GM20000 (cell line): ENCODE measurements at places on chromosomes 2 and 18.

DNA sequence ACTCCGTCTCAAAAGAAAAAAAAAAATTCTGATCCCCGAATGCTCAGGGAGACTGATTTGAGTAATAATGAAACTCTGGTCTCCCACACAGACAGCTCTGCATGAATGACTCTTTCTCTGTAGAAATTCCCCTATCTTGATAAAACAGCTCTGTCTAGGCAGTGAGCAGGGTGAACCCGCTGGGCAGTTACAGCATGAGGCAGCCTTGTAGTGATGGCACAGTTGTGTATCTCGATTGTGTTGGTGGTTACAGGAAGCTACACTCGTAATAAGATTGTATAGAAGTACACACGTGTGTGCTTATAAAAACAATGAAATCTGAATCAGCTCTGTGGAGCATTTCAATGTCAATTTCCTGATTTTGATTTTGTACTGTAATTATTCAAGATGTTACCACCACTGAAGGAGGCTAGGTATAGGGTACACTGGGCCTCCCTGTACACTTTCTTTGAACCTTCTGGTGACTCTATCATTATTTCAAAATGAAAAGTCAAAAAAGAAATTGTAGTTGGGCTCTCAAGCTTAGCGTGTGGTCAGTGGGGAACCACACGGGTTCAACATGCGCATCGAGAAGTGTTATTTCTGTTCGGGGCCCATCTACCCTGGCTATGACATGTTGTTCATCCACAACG is 34.9 kb upstream of the ATP8B1 start:
- DNase-seq: peak; percentile 40

- no peak for DNase-seq
These were observed 28.2 kb upstream of the GIGYF2 start for GRCh38 chr2:232668805-232669444.

- no peak for DNase-seq
These were observed 920.6 kb upstream of the PIK3C3 start for GRCh38 chr18:41034413-41034812.

DNA sequence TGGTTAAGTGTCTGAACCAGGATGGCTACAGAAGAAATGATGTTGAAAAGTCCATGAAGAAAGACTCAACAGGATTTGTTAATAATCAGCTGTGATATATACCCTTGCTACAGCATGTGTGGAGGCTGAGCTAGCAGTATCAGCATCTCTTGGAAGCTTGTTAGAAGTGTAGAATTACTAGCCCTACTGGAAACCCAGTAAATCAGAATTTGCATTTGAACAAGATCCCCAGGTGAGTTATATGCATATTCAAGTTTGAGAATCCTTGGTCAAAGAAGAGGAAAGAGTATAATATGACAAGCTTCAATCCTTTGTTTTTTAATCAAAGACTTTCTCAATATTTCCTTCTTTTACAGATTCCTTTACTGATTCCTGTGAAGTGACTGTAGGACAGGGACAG is 109.0 kb upstream of the KCNJ3 start:
- no peak for DNase-seq

DNA sequence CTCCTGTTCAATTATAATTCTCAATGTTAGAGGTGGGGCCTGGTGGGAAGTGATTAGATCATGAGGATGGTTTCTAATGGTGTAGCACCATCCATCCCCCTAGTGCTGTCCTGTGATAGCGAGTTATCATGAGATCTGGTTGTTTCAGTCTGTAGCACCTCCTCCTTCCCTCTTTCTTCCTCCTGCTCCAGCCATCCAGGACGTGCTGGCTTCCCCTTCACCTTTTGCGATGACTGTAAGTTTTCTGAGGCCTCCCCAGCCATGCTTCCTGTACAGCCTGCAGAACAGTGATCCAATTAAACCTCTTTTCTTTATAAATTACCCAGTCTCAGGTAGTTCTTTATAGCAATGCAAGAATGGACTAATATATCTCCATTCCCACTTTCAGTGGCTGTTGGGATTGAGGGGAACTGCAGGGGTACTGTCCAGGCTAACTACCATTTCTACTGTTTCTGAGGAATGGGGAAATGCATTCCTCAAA is 19.2 kb downstream of the SPIRE1 start:
- DNase-seq: no peak

DNA sequence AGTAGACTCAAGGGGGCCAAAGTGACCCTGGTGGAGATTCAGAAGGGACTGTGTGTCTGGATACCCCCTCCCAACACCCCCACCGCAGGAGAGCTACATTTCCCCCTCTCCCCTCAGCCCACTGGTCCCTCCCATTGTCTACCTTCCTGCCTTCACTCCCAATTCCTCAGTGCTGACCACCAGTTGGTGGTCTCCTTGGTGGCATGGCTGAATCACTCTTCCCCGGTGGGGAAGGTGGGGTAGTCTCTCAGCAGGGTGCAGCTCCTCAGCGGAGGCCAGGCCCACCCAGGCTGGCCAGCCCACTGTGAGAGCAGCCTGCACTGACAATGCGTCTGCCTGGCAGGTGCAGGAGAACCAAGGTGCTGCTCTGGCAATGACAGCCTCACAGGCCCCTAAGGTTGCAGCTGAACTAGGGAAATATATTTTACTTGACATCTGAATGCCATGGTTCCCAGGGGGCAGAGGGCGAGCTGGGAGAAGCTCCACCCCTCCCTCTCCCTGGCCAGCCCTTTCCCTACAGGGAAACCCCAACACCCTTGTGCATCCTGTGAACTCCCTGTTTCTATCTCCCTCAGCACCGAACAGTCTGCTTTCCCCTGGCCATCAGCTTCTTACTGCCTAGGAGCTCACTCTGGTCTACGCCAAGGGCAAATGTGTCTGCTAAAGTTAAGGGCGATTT is 62.6 kb upstream of the PAX8 start:
- DNase-seq: no peak

DNA sequence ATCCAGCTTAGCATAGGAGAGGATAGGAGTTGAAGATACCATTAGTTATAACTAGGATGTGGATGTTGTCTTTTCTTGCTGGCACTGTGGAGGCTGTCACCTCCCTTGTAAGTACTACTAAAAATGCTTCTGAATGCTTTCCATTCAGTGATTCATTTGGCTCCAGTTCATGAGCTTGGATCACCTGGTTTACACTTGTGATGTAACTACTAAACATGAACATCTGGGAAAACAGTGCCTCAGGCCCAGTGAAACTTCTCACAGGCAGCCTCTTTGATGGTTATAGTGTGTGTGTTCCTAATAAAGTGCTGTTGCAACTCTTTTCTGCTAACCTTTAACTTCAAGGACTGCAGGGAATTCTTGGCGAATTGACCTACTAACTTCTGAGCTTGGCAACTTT is 13.0 kb upstream of the SLC9A2 start:
- DNase-seq: no peak
